ENCODE measurements at places on chromosomes 7 and 10. TPM values are rescaled to one million over a fixed set of nuclear protein-coding genes. Genes with fewer than 3 reads are reported as not detected.
A peak's percentile ranks its signal among the peaks of the same experiment; 100 is the strongest.

Gene EPDR1
- total RNA-seq = 23.6 TPM

Gene ACHE
- total RNA-seq = 18.9 TPM

Gene ANXA8L1
- total RNA-seq = 0.59 TPM

Gene MMRN2
- 0.27 TPM for total RNA-seq

Gene APBB1IP
- not detected for total RNA-seq

Gene CNPY1
- not detected for total RNA-seq

Gene HDAC9
- total RNA-seq = 27.6 TPM

Gene HOXA10
- not detected for total RNA-seq

Gene ABCB1
- 1.8 TPM for total RNA-seq

DNA sequence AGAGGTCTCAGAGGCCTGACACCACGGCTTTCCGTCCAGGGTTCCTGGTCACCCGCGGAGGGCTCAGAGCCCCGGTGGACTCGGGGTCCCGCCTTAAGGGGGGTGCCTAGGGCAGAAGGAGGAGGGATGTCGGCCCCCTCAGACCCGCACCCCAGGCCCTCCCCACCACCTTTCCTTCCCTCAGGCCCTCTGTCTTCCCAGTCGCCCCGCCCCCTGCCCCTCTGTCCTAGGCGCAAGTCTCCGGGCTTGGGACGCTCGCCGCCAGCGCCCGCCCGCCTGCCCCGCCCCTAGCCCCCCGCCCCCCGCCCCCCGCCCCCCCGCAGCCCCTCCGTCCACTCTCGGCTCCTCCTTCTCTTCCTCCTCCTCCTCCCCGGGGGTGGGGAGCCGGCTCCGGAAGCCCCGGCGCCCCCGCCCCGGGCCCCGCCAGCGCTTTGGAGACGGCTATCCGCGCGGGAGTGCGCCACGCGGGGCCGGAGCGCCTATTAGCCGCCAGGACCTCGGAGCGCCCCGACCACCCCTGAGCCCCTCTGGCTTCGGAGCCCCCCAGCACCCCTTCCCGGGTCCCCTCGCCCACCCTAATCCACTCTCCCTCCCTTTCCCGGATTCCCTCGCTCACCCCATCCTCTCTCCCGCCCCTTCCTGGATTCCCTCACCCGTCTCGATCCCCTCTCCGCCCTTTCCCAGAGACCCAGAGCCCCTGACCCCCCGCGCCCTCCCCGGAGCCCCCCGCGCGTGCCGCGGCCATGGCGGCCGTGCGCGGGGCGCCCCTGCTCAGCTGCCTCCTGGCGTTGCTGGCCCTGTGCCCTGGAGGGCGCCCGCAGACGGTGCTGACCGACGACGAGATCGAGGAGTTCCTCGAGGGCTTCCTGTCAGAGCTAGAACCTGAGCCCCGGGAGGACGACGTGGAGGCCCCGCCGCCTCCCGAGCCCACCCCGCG lies at the start of gene AEBP1:
TSS of gene AEBP1 (plus strand) at position 423 of the 937 bp plus-strand sequence. CDS start at position 744, 321 bp downstream.
- peak within 1 kb of the TSS; percentile 70 for H3K4me3 ChIP-seq
- no peaks in the 10 kb centered on the region for H3K36me3 ChIP-seq
- H3K27me3 ChIP-seq = no peaks in the 10 kb centered on the region

- no peak overlapping the region for H3K27ac ChIP-seq
- DNase-seq = no peak
- H3K36me3 ChIP-seq = no peaks in the 10 kb centered on the region
- H3K4me3 ChIP-seq = no peak overlapping the region
Measured at GRCh38 chr7:52830801-52831200, 204.6 kb upstream of the POM121L12 start.

DNA sequence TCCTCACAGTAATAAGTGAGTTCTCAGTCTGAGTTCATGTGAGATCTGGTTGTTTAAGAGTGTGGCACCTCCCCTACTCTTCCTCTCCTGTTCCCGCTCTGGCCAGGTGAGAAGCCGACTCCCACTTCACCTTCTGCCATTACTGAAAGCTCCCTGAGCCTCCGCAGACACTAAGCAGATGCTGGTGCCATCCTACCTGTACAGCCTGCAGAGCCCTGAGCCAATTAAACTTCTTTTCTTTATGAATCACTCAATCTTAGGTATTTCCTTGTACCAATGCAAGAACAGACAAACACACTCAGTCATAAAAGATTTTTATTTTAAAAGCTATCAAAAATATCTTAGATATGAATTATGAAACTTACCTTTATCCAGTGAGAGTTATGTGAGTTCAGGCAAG lies 39.5 kb upstream of the PFKP start:
- DNase-seq = no peak
- peaks cover 3% of the 10 kb centered on the region for H3K27me3 ChIP-seq
- H3K4me1 ChIP-seq = no peaks in the 10 kb centered on the region

GRCh38 chr10:76291175-76291574 lies 859.8 kb downstream of the LRMDA start:
- H3K4me3 ChIP-seq = no peak overlapping the region
- H3K4me1 ChIP-seq = peaks cover 3% of the 10 kb centered on the region
- DNase-seq = no peak
- no peaks in the 10 kb centered on the region for H3K27me3 ChIP-seq
- H3K36me3 ChIP-seq = no peaks in the 10 kb centered on the region
- H3K27ac ChIP-seq = no peak overlapping the region

GRCh38 chr10:63171255-63171855 lies 38.2 kb downstream of the NRBF2 start:
- no peaks in the 10 kb centered on the region for H3K27me3 ChIP-seq
- DNase-seq = no peak
- no peak overlapping the region for H3K27ac ChIP-seq
- H3K4me3 ChIP-seq = no peak overlapping the region
- no peaks in the 10 kb centered on the region for H3K4me1 ChIP-seq

- no peak overlapping the region for H3K27ac ChIP-seq
- no peak for DNase-seq
- H3K4me3 ChIP-seq = no peak overlapping the region
- peaks cover 26% of the 10 kb centered on the region for H3K36me3 ChIP-seq
- H3K4me1 ChIP-seq = peaks cover 21% of the 10 kb centered on the region
Measured at GRCh38 chr7:99002827-99003212, 124.5 kb downstream of the TRRAP start.

DNA sequence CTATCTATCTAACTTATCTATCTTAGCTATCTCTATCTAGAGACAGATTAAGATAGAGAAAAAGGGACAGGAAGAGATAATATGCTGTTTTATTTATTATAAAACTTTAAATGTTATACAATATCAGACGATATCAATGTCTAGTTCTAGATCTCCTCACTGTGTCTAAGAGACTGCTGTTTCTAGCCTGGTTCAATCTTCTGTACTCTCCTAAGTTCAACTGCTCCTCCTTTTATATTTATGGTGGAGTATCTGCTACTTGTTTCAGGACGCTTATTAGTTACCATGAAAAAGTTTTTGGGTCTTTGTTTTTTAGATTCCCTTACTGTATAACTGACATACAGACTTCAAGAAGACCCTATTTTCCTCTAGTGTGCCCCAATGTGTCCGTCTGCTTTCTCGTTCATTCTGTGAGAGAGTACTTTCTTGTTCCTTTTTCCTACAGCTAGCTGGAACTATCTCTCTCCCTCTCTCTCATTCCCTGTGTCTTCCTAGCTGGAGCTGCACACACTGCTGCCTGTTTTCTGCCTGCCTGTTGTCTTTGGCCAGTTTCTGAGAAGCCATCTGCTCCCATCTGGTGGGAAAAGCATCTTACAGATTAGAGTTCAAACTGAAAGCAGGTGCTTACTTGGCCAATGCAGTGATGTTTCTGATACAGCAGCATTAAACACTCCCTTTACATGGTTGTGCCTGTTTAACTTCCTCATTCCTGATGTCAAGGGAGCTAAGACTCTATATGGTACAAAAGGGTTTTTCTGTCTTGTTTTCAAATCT lies 49.4 kb upstream of the ARL4A start:
- no peak overlapping the region for H3K4me3 ChIP-seq
- no peaks in the 10 kb centered on the region for H3K4me1 ChIP-seq
- no peak overlapping the region for H3K27ac ChIP-seq
- peaks cover 9% of the 10 kb centered on the region for H3K27me3 ChIP-seq

GRCh38 chr10:22534849-22535604 lies 179.4 kb downstream of the PIP4K2A start:
- no peaks in the 10 kb centered on the region for H3K4me1 ChIP-seq
- no peak overlapping the region for H3K4me3 ChIP-seq
- peaks cover 15% of the 10 kb centered on the region for H3K36me3 ChIP-seq
- no peaks in the 10 kb centered on the region for H3K27me3 ChIP-seq
- DNase-seq = peak; percentile 50

- H3K27ac ChIP-seq = peak overlapping the region; percentile 49
- no peak for DNase-seq
- peak overlapping the region; percentile 88 for H3K4me3 ChIP-seq
- H3K36me3 ChIP-seq = no peaks in the 10 kb centered on the region
- peaks cover 8% of the 10 kb centered on the region for H3K4me1 ChIP-seq
Measured at GRCh38 chr7:66076462-66077329, 1.1 kb downstream of the ASL start.

DNA sequence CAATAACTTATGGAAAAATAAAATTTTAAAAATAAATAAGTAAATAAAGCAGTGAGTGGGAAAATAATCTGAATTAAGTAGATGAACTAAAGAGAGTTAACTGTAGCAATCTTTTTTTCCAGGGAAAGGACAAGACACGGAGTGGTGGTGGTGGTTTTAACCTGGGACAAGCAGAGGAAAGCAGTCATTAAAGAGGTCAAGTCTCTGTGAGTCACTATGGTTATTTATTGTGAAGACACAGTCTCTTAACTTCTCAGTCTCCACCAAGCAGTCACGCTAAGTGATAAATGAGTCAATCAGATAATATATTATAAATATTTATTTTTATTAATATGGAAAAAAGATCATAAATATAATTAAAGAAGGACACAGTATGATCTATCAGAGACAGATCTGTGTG lies 228.1 kb upstream of the MEOX2 start:
- no peaks in the 10 kb centered on the region for H3K27me3 ChIP-seq
- peaks cover 4% of the 10 kb centered on the region for H3K4me1 ChIP-seq
- DNase-seq = no peak
- H3K27ac ChIP-seq = no peak overlapping the region

- H3K27me3 ChIP-seq = no peaks in the 10 kb centered on the region
- H3K27ac ChIP-seq = no peak overlapping the region
- no peak for DNase-seq
- no peaks in the 10 kb centered on the region for H3K4me1 ChIP-seq
Measured at GRCh38 chr7:8640671-8641070, 207.3 kb downstream of the NXPH1 start.

GRCh38 chr10:132978542-132978941 lies 36.2 kb upstream of the CFAP46 start:
- no peaks in the 10 kb centered on the region for H3K36me3 ChIP-seq
- H3K27me3 ChIP-seq = no peaks in the 10 kb centered on the region
- H3K27ac ChIP-seq = no peak overlapping the region
- no peak overlapping the region for H3K4me3 ChIP-seq

DNA sequence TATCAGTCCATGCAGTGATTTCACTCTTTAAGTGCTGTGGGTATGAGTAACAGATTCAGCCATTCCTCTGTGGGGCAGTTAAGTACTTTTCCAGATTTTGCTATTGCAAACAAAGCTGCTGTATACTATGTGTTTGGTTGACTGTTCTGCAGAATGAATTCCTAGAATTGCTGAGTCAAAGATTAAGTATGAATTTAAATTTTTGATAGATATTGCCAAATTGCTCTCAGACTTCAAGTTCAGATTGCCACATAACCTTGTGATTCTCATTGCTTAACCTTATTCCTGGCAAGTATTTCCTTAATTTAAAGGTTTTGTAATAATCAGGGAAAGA lies 21.6 kb upstream of the SAR1A start:
- peak; percentile 92 for DNase-seq
- no peaks in the 10 kb centered on the region for H3K27me3 ChIP-seq
- peaks cover 13% of the 10 kb centered on the region for H3K4me1 ChIP-seq
- H3K27ac ChIP-seq = no peak overlapping the region
- H3K4me3 ChIP-seq = no peak overlapping the region

- no peak overlapping the region for H3K27ac ChIP-seq
- H3K4me1 ChIP-seq = no peaks in the 10 kb centered on the region
- H3K36me3 ChIP-seq = no peaks in the 10 kb centered on the region
- H3K27me3 ChIP-seq = no peaks in the 10 kb centered on the region
- no peak overlapping the region for H3K4me3 ChIP-seq
Measured at GRCh38 chr10:80871083-80871482, 333.4 kb downstream of the SH2D4B start.

- peaks cover 21% of the 10 kb centered on the region for H3K36me3 ChIP-seq
- H3K4me1 ChIP-seq = peaks cover 13% of the 10 kb centered on the region
- H3K4me3 ChIP-seq = no peak overlapping the region
- peak; percentile 30 for DNase-seq
- no peaks in the 10 kb centered on the region for H3K27me3 ChIP-seq
Measured at GRCh38 chr10:114940735-114941134, 2.7 kb downstream of the TRUB1 start.

DNA sequence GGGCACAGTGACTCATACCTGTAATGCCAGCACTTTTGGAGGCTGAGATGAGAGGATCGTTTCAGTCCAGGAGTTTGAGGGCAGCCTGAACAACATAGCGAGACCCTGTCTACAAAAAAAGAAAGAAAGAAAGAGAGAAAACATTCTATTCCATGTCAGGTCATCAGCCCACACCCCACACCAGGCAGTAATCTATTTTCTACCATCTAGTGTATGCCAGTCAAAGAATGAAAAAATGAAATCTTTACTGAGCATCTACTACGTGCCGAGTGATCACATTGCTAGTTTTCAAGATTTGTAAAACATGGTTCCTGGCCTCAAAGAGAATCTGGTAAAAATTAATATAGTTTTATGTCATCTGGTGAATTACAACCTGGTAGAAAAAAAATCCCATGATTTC lies 3.1 kb upstream of the EPHB4 start:
- H3K27ac ChIP-seq = no peak overlapping the region
- H3K27me3 ChIP-seq = no peaks in the 10 kb centered on the region
- H3K36me3 ChIP-seq = no peaks in the 10 kb centered on the region
- DNase-seq = no peak
- H3K4me3 ChIP-seq = no peak overlapping the region

DNA sequence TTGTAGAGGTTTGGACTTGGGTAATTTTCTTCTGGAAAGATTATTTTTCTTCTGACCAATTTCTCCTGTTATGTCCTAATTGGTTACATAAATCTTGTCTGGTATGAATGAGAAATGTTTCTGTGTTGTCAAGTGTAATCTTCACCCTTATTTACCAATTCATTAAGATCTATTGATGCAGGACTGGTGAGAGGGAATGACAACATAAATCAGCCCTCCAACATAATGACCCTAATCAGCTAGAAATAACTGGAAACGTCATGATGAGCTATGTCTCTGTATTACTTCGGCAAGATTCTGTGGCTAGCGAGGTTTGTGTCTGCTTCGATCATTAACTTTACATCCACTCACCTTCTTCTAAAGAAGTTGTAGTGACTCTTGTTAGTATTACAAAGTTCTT lies 3.5 kb downstream of the FOXP2 start:
- no peaks in the 10 kb centered on the region for H3K27me3 ChIP-seq
- peaks cover 8% of the 10 kb centered on the region for H3K4me1 ChIP-seq
- no peaks in the 10 kb centered on the region for H3K36me3 ChIP-seq
- no peak overlapping the region for H3K27ac ChIP-seq
- DNase-seq = no peak

GRCh38 chr10:57716884-57717283 lies 550.8 kb downstream of the IPMK start:
- no peaks in the 10 kb centered on the region for H3K36me3 ChIP-seq
- DNase-seq = peak; percentile 4
- no peaks in the 10 kb centered on the region for H3K4me1 ChIP-seq
- H3K27me3 ChIP-seq = no peaks in the 10 kb centered on the region
